ENCODE measurements at places on chromosomes 11 and 22. TPM values are rescaled to one million over a fixed set of nuclear protein-coding genes. Genes with fewer than 3 reads are reported as not detected.

The MRGPRF gene
- 26.2 TPM for total RNA-seq

The CABP7 gene
- total RNA-seq = not detected

The GAL gene
- not detected for total RNA-seq

The KDM4E gene
- total RNA-seq = not detected
